Inflammatory macrophage treated with lipopolysaccharide for 4 hours (primary cell): ENCODE measurements at places on chromosomes 1 and 21.
A peak's percentile ranks its signal among the peaks of the same experiment; 100 is the strongest.

GRCh38 chr1:209051570-209051969 is 531.9 kb upstream of the CAMK1G start:
- DNase-seq: no peak

DNA sequence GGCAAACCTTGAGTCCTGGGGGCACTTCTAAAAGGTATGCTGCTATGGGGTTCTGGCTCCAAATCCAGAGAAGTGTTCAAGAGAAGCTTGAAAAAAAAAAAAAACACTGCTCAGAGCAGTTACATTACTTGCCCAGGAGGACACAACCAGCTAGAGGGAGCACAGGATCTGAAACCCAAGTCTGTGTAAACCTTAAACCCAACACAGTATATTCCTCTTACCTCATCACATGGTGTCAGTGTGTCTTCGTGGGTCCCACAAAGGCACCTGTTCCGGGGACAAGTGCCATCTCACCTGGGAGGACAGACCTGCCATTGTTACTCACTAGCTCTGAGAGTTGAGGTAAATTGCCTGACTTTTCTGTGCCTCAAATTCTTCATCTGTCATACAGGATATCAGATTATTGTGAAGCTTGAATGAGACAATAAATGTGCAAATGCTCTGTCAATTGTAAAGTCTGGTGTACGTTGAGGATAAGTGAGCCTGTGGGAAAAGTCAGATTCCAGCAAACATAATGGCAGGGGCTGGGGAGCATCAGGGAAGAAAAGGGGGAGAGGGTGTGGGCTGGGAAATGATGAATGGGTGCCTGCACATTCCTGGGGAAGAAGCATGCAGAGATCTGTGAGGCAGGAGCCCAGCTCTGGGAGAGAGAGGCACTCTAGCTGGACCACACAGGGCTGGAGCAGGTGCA is 170.4 kb upstream of the ZC3H12A start:
- no peak for DNase-seq

DNA sequence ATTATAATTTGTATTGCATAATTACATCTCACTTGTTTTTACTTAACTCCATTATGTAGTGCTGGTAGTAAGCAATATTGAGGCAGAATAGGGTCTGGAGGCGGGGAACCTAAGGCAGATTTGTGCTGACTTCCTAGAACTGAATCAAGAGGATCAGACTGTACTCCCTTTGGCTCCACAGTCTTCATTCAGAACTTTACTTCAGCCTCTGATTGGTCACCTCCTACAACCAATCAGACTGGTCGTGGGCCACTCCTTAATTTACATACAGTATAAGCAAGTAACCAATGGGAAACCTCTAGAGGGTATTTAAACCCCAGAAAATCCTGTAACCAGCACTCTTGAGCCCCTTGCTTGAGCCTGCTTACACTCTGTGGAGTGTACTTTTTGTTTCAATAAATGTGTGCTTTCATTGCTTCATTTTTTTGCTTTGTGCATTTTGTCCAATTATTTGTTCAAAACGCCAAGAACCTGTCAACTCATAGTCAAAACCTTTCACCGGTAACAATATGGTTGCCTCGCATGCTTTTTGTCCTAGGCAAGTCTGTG is 31.6 kb downstream of the ZBTB8OS start:
- DNase-seq: no peak

- DNase-seq: no peak
Measured at GRCh38 chr1:83515578-83516154, 483.3 kb downstream of the TTLL7 start.

GRCh38 chr1:156498432-156499193 is 2.0 kb downstream of the MEF2D start:
- no peak for DNase-seq

DNA sequence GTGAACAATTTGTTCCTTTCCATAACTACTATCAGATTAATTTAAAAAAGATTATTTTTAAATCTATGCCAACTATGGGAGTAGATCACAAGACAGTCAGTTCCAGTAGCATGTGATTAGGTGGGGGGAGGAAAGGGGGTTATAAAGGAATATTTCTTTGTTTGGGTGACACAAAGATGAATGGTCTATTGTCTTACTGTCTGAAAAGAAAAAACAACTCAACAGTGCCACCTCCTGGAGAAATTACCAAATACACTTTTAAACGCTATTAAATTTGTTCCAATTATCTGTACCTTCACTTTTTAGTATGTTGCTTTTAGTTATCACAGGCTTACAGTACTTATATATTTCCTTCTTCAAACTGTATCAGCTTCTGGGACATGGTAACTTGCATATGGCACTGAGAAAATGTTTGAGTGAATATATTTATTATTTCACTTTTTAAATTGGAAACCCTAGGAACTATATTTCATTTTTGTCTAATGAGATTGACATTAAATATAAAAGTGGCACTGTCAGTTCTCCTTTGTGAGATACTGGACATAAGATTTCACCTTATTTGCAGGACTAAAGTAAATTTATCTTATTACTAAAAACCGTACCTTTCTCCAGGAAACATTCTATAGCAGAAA is 1.7 kb upstream of the SORT1 start:
- peak; percentile 68 for DNase-seq

GRCh38 chr1:94947437-94947836 is 20.5 kb upstream of the CNN3 start:
- DNase-seq: no peak

GRCh38 chr1:89657886-89658285 is 25.0 kb downstream of the LRRC8C start:
- no peak for DNase-seq

DNA sequence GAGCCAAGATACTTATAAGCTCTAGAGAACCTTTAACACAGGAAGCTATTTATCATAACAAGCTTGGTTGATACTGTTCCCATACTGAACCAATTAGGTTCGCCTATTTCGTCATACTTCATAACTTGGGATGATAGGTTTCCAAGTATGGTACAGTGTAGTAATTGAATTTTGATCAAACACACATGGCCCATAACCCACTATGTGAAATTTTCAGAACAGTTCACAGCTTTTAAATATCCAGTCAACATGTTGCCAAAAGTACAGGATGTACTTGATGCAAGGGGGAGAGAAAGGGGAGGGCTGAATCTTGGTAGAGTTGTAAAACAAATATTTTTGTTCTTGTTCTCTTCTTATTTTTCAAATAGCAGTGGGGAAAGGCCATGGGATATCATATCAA is 86.6 kb downstream of the TM2D1 start:
- DNase-seq: no peak

DNA sequence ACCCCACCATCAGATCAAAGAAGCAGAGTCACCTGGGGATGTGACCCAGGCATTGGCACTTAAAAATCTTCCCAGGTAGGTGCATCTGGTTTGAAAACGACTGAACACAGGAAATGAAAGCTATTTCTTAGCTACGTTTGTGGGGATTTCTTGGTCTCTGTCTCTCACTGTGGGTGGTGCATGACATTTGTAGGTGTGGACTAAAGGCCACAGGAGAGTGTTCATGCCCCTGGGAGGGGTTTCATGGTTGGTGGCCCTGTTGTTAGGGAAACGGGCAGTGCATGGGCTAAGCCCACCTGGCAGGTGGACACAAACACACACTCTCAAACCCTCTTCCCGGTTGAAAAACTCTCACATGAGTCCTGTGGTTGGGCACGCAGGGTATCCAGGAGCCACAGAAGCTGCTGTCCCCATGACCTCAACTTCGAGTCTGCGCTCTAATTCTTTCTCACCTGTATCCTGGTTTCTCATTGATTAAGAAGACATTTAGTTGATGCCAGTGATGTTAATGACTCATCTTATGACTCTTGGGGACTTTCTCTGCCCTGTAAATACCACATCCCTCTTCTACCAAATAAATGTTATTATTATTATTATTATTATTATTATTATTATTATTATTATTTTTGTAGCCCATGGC is 119.4 kb downstream of the MRPS6 start:
- no peak for DNase-seq

DNA sequence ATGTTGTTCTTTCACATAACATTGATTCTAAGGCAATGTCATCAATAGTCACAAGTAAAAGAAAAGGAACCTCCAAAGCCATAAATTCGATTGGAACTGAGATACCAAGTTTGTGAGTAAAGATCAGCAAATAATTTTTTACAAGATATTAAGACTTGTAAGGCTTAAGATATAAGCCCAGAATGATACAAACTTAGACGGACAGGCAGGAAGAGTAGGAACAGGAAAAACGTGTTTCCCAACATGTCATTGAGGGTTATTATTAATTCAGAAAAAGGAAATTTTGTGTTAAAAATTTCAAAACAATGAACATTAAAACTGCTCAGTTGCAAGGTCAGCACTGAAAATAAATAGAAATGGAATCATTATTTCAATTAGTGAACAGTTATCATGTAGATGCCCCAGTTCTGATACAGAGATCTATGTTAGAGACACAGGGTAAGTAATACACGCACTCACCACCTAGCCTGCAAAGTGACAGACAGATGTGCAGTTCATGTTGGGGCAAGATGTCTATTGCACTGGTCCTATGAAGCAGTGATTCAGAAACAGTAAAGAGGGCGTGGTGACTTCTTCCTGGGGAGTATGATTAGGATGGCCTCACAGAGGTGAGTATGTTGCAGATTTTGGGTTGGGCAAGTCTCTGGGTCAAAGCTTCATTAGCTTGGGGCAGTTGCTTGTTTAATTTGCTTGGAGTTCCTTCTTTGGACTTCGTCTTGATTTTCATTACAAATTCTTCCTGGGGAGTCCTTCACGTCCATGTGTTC is 284.4 kb downstream of the SETD4 start:
- no peak for DNase-seq

GRCh38 chr21:44846485-44847260 is 26.8 kb downstream of the PTTG1IP start:
- DNase-seq: peak; percentile 77

DNA sequence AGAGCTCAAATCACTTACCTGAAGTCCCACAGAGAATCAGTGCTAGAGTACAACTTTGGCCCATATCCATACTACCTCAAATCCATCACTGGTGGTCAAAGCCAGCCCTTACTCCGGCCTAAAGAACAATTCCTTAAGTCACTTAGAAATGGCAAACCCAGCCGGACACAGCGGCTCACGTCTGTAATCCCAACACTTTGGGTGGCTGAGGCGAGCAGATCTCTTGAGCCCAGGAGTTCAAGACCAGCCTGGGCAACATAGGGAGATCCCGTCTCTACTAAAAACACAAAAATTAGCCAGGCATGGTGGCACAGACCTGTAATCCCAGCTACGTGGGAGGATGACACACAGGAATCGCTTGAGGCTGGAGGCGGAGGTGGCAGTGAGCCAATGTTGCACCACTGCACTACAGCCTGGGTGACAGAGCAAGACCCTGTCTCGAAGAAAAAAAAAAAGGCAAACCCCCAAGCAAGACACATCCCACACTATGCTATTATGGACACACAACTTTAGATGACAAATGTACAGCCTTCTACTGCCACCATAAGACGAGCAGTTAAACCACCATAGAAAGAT is 24.0 kb downstream of the NPHP4 start:
- DNase-seq: no peak

GRCh38 chr1:2545754-2546514 is 10.2 kb upstream of the TNFRSF14 start:
- peak; percentile 72 for DNase-seq

DNA sequence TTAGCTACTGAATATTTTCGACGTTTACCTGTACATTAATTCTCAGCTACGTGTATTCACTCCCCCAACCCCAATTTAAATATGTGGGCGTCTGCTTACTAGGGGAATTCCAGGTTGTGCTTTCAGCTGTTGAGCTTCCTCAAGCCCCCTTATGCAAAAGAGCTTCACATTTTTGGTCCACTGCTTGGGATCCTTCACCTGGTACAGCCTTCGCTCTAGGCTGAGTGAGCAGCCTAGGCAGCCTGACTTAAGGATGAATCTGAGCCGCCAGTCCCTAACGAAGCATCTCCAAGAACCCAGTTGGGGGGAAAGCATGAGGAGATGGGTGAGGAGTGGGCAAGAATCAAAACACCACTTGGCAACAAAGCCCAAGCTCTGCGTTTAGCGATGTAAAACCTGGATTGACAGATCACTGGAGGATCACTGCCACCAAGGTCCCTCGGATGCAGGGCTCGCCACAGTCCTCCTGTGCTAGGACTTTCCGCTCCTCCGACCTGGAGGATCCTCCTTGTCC is 674 bp downstream of the BCL10 start:
- peak; percentile 40 for DNase-seq

DNA sequence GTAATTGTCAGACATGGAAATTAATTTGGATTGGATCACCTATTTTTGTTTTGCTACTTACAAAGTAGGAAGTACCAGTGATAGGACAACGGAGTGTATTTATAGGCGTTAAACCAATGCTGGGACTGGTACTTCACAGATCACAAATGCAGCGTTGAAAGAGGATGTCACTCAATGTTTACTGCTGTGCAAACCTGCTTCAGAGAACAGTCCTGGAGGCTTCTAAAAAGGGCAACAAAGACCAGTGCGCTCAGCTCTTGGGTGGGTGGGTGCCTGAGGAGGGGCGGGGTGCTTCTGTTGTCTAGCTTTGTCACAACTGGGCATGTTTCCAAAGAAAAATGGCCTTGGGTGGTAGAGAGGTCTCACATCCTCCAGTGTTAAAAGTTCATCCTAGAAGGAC is 2.1 kb downstream of the C1orf21 start:
- DNase-seq: no peak

- DNase-seq: no peak
Measured at GRCh38 chr21:41091616-41092015, 76.3 kb upstream of the BACE2 start.

- peak; percentile 15 for DNase-seq
Measured at GRCh38 chr1:90176530-90176929, 181.6 kb downstream of the ZNF326 start.

GRCh38 chr1:81792184-81792583 is 8.6 kb upstream of the ADGRL2 start:
- DNase-seq: no peak

DNA sequence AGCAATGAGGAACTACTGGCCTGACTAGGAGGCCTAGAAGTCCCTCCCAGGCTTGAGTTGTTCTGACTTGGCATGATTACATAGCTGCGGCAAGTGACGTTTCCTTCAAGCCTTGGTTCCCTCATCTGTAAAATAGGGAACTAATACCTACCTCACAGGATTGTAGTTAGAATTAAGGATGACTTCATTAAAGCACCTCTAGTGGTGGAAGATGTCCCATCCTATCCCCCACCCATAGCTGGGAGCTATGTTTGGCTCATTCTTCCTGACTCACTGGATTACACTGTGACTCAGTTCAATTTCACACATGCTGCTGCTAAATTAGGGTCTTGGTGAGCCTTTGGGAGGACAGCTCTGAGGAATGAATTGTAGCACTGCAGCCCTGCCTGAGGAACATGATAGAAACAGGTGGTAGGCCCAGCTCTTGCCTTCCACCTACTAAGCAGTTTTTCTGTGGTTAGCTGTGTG is 6.0 kb upstream of the SHISA4 start:
- peak; percentile 93 for DNase-seq

GRCh38 chr21:33355355-33355754 is 30.6 kb downstream of the IFNAR1 start:
- DNase-seq: peak; percentile 33

GRCh38 chr21:34557261-34557660 is 45.3 kb upstream of the KCNE1 start:
- no peak for DNase-seq
